ENCODE measurements at places on chromosomes 16 and 17.

DNA sequence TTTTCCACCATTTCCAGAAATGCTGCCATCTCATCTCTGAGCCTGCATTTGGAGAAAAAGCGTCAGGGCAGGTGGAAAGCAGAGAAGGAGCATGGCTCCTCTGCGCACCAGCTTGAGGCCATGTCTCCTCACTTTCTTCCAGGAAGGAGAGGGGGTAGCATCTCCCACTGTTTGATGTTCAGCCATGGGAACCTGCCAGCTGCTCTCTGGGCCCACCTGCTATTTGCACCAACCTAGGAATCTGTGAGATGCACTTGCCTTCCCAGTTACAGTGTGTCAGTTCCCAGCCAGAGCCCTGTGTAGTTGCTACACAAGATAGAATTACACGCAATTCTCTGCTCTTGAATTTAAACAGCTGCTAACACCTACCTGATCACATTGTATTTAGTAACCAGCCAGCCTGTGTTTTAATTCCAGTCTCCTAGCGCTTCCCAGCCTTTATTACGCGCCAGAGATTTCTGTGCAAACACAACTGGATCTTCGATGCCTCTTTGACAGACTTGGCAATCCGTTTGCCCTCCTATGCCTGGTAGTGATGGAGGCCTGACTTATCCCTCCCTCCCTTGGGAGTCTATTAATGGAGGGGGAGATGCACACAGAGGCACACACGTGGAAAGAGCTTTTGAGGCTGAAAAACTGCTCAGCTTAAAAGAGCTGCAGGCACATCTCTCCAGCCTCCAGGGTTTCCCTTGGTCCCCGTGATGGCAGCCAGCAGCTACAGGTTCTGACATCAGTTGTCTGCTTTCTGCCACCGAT lies 98.1 kb upstream of the SEC14L1 start:
- no peak for DNase-seq

- peak; percentile 7 for DNase-seq
Measured at GRCh38 chr16:48326915-48327314, 58.3 kb downstream of the SIAH1 start.

DNA sequence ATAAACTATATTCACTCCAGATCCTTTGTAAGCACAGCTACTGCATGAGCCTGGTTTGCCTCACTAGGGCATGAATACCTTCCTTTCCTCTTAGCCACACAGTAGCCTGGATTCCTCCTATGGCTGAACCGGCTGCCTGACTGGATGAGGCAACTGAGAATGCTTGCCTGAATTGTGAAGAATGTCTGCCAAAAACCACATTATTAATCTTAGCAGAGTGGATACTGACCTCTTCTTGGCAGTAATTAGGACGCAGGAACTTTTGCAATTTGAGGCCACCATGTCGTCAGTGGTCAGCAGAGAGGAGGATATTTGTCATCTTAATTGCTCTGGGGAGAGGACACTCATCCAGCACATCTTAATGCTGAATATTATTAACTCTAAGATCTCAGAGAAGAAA lies 651.8 kb upstream of the GOT2 start:
- DNase-seq, result no peak

DNA sequence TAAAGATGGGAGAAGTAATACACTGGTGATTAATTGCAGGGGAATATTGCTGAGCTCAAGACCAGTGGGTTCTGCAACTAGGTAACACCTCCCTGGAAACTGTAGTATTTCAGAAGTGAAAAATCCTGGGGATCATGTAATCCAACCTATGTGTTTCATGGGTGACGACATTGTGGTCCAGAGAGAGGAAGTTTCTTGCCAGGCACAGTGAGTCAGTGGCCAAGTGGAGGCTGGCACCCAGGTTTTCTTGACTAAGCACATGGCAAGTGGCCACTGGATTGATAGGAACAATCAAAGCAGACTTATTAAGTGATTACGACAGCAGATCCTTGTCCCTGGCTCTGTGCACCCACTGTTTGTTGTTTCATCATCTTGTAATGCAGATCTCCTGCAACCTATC lies 14.6 kb upstream of the CIITA start:
- DNase-seq, result no peak

- no peak for DNase-seq
Measured at GRCh38 chr17:4633643-4634042, 7.8 kb downstream of the ALOX15 start.

- DNase-seq, result no peak
Measured at GRCh38 chr16:22300427-22301071, 3.3 kb downstream of the POLR3E start.

GRCh38 chr16:30399435-30400186 lies 4.4 kb downstream of the ZNF48 start:
- no peak for DNase-seq

DNA sequence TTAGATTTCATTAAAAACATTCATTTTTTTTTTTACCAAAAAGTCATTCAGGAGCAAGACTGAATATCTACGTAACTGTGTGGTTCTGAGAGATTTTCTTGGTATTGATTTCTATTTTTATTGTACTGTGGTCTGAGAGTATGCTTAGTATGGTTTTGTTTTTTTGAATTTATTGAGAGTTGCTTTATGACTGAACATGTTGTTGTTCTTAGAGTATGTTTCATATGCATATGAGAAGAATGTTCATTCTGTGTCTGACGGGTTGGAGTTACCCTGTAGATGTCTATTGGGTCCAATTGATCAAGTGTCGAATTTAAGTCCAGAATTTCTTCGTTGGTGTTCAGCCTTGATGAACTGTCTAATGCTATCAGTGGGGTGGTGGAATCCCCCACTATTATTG lies 306.0 kb upstream of the KCNJ16 start:
- DNase-seq, result no peak

DNA sequence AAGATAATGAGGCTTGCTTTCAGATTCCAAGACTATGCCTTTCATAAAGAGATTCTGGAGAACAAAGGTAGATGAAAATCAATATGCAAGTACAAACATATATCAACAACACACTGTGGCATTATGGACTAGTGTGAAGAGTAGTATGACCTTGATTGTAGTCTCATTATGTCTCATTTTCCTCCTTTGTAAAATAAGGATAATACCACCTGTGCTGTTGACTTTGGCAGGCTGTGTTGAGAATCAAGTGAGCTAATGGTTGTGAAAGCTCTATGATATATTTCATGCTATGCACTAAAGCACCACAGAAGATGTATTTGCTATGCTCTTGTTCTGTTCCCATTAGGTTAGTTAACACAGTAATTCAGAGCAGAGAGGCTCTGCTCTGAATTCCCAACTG lies 78.5 kb upstream of the NACA2 start:
- no peak for DNase-seq

GRCh38 chr16:26453215-26453614 lies 613.5 kb upstream of the C16orf82 start:
- DNase-seq, result no peak

GRCh38 chr16:974001-974601 lies 3.3 kb upstream of the LMF1 start:
- DNase-seq, result no peak

- DNase-seq, result peak; percentile 86
Measured at GRCh38 chr17:45316434-45317110, at the start of gene MAP3K14. TSS of gene MAP3K14 (minus strand) at chr17:45317020. CDS start at chr17:45290745, 26,275 bp downstream.

- DNase-seq, result no peak
Measured at GRCh38 chr17:49516180-49516579, 21.1 kb downstream of the NGFR start.

GRCh38 chr16:65672960-65673359 lies 551.1 kb upstream of the CDH11 start:
- no peak for DNase-seq

- DNase-seq, result no peak
Measured at GRCh38 chr16:78212674-78213073, 113.2 kb downstream of the WWOX start.

DNA sequence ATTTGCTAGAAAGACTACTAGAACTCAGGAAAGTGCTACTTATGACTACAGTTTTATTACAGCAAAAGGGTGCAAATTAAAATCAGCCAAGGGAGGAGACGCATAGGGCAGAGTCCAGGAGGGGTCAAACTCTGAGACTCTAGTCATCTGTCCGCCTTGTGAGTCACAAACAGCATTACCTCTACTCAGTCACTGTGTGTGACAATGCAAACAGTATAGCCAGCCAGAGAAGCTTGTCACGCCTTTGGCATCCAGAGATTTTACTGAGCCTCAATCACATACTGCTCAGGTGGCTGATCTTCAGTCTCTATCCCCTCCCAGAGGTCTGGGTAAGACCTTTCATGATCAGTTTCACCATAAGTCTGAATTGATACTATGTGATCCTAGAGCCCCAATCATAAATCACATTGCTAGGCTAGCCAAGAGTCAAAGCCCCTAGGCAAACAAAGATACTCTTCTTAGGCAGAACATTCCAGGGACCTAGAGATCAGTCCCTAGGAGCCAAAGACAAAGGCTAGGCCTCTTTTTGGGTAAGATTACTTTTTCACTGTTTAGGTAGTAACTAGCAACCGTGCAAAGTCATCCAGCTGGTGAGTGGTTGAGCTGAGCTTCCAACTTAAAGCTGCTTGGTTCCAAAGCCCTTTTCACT lies 48.8 kb upstream of the CLEC19A start:
- DNase-seq, result no peak

DNA sequence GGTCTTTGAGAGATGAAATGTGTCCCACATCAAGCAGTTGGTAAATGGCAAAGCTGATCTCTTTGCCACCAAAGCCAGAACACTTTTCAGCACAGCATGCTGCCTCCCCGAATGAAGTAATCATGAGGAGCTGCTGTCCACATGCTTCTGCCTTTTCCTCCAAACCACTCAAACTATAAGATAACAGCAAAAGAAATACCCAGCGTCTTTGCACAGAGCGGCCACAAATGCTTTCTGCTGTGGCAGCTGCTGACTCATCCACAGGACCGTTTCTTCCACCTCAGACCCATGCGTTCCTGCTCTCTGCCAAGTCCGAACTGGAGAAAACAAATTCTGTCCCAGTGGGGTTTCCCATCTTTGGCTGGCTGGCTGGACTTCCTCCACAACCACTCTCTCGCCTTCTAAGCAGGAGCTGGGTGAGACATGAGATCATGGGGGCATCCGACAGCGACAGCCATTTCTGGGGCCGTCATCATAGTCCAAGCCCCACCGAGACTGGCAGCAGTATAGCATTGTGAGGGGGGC lies 27.1 kb downstream of the TBC1D3B start:
- no peak for DNase-seq

DNA sequence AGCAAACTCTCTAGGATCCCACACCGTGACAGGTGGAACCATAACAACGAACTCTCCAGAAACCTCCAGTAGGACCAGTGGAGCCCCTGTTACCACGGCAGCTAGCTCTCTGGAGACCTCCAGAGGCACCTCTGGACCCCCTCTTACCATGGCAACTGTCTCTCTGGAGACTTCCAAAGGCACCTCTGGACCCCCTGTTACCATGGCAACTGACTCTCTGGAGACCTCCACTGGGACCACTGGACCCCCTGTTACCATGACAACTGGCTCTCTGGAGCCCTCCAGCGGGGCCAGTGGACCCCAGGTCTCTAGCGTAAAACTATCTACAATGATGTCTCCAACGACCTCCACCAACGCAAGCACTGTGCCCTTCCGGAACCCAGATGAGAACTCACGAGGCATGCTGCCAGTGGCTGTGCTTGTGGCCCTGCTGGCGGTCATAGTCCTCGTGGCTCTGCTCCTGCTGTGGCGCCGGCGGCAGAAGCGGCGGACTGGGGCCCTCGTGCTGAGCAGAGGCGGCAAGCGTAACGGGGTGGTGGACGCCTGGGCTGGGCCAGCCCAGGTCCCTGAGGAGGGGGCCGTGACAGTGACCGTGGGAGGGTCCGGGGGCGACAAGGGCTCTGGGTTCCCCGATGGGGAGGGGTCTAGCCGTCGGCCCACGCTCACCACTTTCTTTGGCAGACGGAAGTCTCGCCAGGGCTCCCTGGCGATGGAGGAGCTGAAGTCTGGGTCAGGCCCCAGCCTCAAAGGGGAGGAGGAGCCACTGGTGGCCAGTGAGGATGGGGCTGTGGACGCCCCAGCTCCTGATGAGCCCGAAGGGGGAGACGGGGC lies 1.3 kb downstream of the SPN start:
- no peak for DNase-seq

GRCh38 chr16:22417019-22417418 lies 42.6 kb upstream of the CDR2 start:
- no peak for DNase-seq

DNA sequence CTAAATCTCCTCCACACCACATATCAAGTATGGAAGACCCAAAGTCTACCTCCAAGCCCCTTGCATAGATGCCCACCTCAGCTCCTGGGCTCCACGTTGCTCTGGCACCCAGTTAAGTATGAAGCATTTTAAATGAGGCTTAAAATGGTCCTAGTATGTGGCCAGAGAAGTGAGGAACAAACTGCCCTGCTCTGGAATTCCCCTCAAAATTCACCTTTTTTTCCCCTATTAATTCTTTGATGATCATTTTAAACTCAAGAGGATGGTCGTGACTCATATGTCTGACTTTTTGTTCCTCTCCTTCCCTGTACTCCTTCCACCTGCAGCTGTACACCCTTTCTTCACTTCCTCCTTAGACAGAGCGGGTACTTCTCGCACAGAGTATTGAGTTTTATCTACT lies 234.5 kb upstream of the MYOCD start:
- no peak for DNase-seq

- DNase-seq, result no peak
Measured at GRCh38 chr17:36496018-36496789, 9.7 kb downstream of the ZNHIT3 start.

- DNase-seq, result peak; percentile 19
Measured at GRCh38 chr17:6523330-6523729, 33.0 kb downstream of the PITPNM3 start.

GRCh38 chr16:12403746-12404658 lies 399.7 kb downstream of the CPPED1 start:
- peak; percentile 83 for DNase-seq

GRCh38 chr16:88638323-88639230 lies at the start of gene IL17C:
TSS of gene IL17C (plus strand) at chr16:88638572. CDS start at chr16:88638642, 70 bp downstream.
- no peak for DNase-seq

All from dermis microvascular lymphatic vessel endothelial cell (primary cell).